ENCODE measurements at places on chromosomes 7 and 10.

- DNase-seq = no peak
Measured at GRCh38 chr7:100584054-100584682, 1.8 kb downstream of the LRCH4 start.

DNA sequence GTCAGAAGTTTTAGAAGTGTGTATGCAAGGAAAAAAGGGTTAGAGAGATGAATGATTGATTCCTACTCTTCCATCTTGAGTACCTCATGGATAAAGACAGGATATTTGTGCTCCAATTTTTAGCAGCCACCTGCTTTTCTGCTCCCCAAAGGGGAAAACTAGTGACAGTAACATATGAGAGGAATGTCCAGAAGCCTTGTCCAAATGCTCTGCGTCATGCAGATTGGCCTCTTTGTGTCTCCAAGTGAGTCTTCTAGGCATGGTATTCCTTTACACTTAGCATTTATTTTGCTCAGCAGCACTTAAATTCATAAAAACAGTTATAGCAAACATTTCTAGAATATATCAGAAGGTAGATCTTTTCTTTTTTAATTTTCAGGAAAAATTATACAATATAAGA is 306.8 kb downstream of the CNTNAP2 start:
- DNase-seq = no peak

DNA sequence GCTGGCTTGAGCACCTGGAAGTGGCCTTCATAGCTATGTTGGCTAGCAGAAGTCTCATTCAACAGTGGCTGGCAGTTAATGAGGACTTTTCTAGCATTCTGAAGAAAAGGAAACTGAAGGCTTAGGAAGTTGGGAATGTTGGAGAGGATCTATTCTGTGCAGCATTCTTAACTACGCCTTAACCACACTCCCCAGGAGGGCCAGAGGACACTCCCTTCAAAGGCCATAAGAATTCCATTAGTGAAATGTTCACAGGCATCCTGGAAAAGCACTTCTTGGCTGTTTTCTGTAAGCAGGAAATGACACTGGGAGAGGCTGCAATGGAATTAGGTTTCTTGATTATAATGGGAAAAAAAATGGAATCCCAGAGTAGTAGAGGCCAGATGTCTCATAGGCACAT is 188.9 kb downstream of the ARHGAP12 start:
- DNase-seq = no peak

DNA sequence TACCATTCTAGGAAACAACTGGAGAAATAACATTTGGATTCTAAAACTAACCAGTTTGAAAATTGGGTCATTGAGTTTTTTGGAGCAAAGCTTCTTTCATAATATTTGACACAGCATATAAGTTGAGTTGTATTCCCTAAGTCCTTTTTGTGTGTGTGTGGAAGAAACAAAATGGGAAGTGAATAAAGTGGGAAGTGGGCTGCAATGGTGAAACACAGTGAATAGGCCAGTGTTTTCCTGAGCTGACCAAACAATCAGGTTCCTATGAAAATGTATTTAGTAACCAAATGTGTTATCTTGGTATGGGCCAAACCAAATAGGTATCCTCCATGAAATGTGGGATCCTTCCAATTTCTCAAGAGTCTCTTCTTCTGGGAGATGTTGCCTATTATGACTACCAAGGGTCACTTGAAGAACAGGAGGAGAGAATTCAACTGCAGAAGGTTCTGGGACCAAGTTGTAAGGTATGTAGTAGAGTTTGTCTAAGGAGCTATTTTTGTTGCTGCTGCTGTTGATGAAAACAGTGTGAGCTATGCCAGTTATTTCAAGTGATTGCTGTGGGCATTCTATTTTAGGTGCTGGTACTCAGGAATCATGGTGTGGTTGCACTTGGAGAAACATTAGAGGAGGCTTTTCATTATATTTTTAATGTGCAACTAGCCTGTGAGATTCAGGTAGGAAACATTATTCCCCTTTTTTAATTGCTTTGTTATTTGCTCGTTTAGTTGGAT is 88.3 kb upstream of the MXI1 start:
- no peak for DNase-seq

DNA sequence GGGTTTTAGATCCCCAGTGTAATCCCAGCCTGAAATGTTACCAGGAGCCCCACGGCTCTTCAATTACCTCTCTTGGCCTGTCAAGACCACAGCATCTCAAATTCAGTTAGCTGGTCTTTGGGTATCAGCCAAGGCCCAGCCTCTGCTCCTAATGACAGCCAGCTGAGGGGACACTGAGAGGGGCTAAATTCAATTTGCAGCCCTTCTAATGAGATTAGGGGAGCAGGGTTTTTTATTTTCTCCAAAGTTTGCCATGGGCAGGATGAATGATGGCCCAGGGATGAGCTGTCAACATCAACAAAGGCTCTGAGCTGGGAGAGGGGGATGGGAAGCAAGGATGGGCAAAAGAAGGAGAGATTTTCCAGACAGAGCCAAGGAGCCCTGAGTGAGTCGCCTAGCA is 116.8 kb upstream of the TBX20 start:
- DNase-seq = no peak

Measured in activated T-cell treated with anti-CD3 and anti-CD28 coated beads for 4 hours (primary cell).